ENCODE measurements at places on chromosomes 6 and 20.

DNA sequence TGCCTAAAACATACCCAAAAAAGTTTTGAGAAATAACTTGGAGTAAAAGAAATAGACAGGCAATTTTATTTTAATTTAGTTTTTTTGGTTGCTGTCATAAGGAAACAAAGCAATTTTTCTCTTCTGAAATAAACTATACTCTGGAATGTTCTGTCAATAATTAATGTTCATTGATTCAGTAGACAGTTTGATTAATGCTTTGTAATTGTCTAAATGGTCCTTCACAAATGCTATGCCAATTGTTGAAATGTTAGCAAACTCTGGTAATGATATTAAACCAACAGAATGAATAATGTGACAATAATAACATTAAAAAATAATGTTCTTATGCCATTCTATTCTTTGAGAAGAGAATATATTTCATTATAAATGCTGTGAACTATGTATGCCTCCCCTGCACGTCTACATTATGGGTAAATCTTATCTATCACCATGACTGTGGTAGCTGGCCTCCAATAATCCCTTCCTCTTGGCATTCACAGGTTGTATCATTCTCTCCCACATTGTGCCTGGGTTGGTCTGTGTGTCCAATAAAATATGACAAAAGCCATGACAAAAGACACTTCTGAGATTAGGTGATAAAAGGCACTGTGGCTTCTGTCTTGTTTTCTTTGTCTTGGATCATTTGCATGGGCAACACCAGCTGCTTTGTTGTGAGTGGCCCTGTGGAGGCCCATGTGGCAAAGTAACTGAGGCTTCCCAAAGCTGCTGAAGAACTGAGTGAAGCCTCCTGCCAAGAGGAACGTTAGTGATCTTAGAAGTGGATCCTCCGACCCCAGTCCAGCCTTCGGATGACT lies 25.1 kb downstream of the IL20RA start:
- DNase-seq, result no peak

- no peak for DNase-seq
Measured at GRCh38 chr6:90086517-90086916, 192.2 kb downstream of the GJA10 start.

- DNase-seq, result peak; percentile 24
Measured at GRCh38 chr20:19211661-19212468, 577 bp upstream of the SLC24A3 start.

DNA sequence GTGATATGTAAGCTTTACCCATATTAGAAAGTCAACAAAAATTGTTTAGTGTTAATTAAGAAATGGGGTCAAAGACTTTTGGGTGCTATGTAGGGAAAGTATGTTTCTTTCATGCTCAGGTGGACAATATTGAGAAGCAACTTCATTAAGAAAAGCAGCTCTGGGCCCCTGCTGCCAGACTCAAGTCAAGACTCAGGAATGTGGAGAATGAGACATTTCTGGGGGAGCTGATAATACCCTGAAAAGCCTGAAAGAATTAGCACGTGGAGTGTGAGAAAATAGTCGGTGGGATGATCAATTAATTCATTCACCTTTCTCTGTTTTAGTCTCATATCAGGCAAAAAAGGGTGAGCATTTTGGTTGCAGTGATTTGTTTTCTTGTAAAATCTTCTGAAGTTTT lies 175.1 kb upstream of the IMPG1 start:
- no peak for DNase-seq

DNA sequence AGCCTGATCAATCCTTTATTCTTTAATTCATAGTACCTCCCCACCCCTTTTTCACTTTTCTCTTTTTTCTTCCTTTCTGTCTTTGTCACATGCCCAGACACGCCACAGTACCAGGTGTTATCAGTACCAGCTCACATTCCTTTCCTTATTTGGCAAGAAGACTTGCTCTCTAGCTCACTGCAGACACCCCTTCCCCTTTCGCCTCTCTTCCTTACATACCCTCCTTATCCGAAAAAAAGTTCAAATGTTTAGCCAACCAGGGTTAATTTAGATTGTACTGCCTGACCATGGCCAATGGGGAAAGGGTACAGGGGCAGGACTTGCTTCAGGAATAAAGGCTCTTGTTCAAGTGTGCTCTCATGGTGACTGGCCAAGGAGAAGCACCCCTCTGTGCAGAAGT lies 9.3 kb upstream of the SIRPB2 start:
- DNase-seq, result no peak

DNA sequence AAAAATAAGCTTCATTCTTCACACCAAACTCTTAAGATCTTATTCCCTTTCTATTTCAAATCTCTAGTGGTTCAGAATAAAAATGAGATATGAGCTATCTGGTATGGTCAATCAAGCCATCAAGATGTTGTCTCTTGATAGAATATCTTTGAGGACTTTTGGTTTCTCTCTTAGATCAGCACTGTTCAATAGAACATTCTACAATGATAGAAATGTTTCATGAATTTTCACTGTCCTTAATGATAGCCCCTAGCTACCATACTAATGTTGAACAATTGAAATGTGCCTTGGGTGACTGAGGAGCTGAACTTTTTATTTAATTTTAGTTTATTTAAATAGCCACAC lies 24.1 kb upstream of the HINT3 start:
- DNase-seq, result no peak

Data from adrenal gland (tissue), 19 donors.